ENCODE measurements at places on chromosomes 2 and 18.

DNA sequence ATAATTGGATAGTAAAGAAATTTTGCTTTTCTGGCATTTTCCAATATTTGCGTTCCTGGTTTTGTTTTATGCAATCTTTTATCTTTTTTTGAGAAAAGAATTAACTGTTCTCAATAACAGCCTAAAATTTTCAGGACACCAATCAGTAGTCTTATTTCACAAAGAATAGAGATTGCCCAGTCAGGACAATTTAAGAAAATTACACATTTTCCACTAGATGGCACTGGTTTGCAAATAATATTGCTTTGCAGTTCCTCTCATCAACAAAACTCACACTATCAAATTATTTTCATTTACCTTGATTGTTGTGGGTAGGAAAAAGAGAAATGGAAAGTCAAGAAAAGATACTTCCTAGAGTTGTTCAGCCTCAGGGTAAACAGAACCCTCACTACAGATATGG lies 2.4 kb upstream of the RBM45 start:
- DNase-seq: no peak

GRCh38 chr2:215567504-215567903 lies 131.6 kb upstream of the FN1 start:
- no peak for DNase-seq

DNA sequence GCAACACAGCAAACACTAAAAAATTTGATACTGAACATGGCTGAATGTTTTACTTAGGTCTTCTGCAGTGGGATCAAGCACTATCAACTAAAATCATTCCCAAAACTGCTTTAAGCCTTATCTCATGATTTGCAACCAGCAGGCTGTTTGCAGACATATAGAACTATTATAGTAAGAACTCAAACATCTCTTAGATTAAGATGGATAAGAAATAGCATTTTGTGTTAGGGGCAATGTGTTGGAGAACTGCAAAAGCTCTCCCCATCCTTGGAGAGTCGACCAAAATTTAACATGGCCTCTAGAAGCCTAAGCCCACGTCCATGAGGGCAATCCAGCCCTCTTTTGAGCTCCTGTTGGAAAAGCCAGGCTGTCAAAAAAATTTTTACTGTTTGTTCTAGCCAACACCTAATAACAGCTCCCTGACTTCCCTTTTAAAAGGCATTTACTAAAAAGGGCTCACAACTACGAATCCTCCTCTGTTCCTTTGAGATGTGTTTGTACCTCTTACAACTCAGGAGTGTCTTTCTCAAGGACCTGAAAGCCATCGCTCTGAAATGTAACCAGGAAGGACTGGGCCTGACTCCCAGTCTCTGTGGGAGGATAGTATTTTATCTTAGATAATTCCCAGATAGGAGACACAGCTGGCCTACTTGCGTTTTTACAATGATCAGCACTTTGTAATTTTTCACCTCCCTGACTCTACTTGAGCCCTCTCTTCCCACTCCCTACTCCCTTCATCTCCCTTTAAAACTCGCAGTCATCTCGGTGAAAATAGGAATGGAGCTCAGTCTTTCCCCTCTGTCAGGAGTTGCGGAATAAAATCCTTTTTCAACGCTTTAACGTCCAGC lies 1.4 kb downstream of the KRCC1 start:
- no peak for DNase-seq

DNA sequence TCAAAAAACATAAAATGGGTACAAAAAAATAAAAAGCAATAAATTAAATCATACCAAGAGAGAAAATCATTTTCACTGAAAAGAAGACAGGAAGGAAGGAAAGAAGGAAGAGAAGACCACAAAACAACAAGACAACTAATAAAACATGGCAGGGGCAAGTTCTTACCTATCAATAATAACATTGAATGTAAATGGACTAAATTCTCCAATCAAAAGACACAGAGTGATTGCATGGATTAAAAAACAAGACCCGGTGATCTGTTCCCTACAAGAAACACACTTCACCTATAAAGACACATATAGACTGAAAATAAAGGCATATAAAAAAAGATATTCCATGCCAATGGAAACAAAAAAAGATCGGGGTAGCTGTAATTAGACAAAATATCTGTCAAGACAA lies 82.6 kb upstream of the CERS6 start:
- DNase-seq: no peak

- no peak for DNase-seq
Observed at GRCh38 chr2:54085069-54085468, 30.3 kb upstream of the ACYP2 start.

DNA sequence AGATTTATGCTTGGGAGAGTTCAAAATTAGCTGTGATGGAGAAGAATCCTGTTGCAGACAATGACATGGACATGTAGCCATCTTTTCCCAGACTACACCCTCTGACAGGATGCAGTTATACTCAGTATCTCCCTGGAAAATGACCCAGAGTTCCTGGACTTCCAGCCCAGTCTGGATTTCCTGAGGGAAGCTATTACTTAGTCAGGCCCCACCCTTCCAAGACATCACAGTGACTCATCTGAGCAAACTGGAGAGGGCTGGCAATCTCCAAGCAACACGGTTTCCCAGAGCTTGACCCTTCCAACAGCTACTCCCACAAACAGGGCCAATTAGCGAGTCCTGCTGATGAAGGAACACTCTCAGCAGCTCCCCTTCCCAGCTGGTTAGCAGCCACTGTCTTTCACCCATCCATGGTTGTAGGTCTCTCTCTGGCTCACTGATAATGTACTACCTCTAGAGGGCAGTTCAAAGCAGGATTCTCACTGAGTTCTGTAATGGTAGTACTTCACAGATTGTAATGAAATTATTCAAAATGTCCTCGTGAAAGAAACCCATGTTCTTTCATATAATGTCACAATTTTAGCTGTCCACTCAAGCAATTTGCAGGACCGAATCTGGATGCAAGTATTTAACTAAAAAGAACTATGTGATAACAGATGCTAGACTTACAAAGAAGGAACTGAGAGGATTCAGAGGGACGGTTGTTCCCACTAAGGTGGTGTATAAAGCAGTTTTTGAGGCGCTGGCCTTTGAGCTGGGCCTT lies 110.2 kb downstream of the MDH1 start:
- DNase-seq: peak; percentile 89

- DNase-seq: no peak
Observed at GRCh38 chr2:68746408-68746807, 11.8 kb downstream of the ARHGAP25 start.

DNA sequence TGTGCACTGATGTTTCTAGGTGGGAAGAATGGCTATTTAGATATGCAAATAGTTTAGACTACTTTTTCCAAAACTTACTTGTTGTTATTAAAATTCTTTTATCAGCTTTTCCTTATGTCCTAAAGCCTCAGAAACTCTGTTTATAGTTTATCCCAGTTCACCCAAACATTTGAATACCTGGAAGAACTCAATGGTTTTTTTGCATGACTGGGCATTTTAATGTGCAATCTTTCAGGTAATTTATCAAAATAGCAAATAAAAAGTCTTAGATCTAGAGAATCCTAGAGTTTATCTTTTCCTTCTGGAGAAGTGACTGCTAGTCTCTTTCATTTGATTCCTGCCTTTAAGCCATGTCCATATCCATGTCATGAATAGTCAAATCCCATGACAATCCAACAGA lies 9.6 kb upstream of the ADAM23 start:
- DNase-seq: no peak

DNA sequence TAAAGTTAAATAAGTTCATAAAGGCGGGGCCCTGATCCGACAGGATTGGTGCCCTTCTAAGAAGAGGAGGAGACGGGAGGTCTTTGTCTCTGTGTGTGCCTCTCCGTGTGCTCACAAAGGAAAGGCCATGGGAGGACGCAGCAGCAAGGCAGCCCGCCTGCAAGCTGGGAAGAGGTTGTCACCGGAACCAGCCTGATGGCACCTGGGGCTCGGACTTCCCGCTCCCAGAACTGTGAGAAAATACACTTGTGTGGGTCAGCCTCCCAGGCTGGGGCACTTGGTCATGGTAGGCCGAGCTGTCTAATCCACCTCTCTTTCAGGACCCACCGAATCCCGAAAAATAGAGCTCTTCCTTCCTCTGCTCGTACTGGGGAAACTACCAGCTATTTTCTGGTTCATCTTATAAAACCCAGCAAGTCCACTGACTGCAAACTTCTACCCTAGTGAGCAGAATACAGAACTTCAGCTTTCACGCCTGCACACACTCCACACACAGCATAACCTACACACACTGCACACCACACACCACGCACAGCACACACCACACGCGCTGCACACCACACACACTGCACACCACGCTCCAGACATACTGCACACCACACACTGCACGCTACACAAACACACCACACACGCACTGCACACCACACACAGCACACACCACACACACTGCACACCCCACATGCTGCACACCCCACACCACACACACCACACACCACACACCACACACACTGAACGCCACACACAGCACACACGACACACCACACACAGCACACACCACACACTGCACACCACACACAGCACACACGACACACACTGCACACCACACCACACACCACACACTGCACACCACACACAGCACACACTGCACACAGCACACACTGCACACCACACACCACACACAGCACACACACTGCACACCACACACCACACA lies 58.1 kb downstream of the ASB1 start:
- no peak for DNase-seq

GRCh38 chr2:202237787-202238233 lies 587 bp downstream of the SUMO1 start:
- no peak for DNase-seq

DNA sequence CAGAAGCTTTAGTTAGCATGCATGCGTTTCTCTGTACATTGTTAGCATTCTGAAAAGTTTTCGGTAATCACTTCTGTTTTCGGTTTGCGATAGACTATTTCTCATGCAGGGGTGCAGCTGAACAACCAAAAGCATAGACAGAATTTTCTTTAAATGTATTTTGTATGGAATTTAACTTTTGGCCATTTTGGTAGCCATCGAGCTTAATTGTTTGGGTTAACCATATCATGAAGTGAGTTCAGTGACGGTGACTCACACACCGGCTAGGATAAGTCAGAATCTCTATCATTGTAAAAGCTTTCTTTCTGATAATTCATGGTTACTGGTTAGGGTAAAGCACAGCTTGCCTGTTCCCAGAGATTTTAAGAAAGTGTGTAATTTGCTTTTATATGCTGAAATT lies 107.2 kb downstream of the CD226 start:
- no peak for DNase-seq

DNA sequence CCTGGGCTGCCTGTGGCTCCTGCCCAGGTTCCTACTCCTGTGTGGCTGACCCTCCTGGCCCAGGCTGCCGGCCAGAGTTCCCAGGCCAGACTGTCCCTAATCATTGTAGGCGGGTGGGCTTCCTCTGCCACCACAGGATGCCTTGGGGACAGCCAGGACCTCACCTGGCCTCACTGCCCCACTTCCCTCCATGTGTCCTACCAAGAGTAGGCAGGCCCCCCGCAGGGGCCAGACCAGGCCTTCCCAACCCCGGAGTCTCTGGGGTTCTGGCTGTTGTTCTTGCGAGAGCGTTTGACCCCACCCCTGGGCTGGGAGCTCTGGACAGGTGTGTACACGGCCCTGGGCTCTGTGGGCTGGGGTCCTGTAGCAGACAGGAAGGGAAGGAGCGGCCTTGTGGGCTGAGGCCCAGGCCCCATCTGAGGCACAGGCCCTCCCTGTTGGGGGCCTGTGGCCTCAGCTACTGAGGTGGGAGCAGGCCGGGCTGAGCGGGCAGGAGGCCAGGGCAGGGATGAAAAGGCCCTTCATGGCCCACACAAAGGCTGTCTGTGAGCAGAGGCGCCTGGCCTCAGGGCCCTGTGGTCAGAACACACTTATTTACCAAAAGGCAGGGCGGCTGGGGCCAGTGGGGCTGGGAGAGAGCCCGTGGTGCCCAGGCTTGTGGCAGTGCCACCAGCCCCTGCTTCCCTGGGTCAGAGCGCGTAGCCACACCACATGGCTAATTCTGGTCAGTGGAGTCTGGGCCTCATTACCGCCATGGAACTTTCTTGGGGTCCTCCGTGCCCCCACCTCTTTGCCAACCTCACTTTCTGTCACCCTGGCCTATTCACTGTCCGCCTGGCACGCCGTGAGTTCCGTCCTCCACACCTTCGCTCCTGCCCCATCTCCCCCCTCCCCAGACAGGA lies 2.0 kb downstream of the SNORC start:
- DNase-seq: no peak

DNA sequence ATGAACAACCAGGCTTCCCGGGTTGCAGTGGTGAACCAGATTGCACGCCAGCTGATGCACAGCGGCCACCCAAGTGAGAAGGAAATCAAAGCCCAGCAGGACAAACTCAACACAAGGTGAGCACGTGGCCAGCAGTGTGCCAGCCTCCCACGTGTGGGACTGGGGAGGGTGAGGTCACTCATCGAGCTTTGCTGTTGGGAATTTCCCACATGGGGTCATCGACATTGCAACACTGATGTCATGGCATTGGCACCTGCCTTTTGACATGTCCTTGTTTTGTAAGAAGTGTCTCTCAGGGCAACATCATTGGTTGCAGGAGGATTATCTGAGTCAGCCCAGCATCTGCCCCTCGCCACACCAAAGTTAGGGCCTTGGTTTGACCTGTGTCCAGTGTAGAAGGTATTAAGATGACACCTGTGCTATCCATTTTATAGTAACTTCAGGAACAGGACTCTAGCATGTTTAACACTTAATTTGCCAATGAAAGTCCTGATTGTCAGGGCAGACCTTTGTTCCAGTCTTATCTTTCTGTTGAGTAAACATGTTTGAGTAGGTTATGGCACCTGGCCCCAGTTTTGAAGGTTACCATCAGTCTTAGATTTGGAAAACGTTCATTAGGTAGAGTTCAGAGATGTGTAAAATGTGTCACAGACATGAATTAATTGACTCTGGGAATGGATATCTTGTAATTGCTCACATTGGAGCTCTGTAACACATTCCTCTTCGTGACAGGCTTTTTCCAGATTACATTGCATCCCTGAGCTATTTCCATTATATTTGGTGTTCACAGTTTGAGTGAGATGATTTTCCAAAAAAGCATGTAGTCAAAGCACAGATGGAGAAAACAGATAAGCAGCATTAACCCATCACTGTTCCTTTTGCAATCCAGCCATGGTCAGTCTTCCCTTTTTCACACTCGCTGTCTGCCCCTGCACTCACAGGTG lies 93.3 kb upstream of the EML6 start:
- DNase-seq: peak; percentile 98

- no peak for DNase-seq
Observed at GRCh38 chr2:19937004-19937403, 35.2 kb upstream of the TTC32 start.

DNA sequence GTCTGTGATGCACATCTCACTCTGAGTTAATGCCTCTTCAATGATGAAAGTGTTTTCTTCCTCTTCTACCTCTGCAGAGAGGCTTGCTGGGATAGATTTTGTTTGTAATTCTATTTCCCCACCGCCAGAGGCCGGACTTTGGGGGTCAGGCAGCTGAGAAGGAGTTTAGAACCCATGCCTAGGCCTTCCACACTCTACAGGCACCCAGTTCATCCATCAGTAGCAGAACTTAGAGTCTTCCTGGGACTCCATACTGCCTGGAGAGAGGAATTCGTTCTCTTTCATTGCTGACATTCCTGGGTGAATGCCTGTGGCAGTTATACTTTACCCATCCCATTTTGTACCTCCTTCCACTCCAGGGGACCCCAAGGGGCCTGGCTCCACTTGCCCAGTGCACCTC lies 9.1 kb downstream of the TPRKB start:
- no peak for DNase-seq

Measured in epithelial cell of proximal tubule (primary cell).